ENCODE measurements at places on chromosomes 2 and 18.

GRCh38 chr2:157325786-157326185 lies at the start of gene ERMN:
Gene ERMN, minus strand, starts transcription at chr2:157325824. Its CDS starts 182 bp downstream, at chr2:157325642.
- no peak for DNase-seq

DNA sequence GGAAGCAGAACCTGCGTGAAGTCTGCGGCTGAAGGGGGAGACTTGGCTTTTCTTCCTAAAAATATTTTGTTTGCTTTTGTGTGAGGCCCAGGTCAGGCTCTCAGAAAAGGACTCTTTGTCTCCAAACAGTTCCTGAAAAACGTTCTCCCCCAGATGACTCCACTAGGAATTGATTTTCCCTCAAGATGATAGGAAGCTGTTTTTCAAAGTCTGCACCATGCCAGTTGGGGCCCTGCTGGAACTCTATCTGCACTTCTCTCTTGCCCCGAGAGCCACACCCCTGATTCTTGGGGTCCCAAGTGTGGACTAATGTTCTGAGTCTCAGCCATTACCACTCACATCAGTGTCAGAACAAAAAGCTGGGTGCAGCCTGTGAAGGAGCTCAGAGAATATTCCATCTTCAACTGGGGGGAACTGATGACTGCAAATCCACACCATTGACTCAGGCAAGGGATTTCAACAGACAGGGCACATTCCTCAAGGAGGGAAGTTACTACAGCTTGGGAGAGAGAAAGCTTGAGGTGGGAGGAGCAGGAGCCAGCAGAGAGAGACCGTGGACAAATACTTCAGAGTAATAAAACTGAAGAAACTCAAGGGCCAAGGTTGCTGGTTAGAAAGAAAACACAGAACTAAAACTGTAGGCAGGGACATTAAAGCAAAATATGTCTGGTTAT lies 768.3 kb downstream of the RNF144A start:
- DNase-seq: no peak

GRCh38 chr18:54261894-54262293 lies 7.4 kb upstream of the POLI start:
- DNase-seq: no peak

- DNase-seq: no peak
Measured at GRCh38 chr18:63962137-63962536, 7.7 kb upstream of the SERPINB8 start.

- DNase-seq: no peak
Measured at GRCh38 chr2:226327830-226328229, 471.8 kb downstream of the IRS1 start.

DNA sequence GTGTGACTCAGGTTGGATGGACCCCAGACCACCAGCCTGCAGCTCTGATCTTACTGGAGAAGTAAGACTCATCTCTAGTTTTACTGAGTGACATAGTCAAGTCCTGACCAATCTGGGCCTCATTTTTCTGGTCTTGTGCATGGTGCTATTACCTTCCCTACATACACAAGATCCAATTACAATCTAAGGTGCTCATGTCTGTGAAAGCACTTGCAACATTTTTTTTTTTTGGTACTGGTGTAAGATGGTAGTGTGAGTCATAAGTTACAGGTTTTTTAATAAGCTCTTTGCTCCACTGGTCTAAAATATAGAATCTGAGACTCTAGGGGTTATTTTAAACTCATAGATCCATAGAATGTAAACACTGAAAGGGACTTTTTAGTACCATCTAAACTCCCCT lies 117.3 kb upstream of the EFEMP1 start:
- no peak for DNase-seq
